ENCODE measurements at places on chromosomes 4 and X.

- no peak for DNase-seq
Observed at GRCh38 chr4:184647266-184648053, 1.8 kb downstream of the CASP3 start.

GRCh38 chr4:151668689-151669402 lies 92.0 kb downstream of the GATB start:
- no peak for DNase-seq

- no peak for DNase-seq
Observed at GRCh38 chr4:187183346-187183745, 459.7 kb upstream of the FAT1 start.

DNA sequence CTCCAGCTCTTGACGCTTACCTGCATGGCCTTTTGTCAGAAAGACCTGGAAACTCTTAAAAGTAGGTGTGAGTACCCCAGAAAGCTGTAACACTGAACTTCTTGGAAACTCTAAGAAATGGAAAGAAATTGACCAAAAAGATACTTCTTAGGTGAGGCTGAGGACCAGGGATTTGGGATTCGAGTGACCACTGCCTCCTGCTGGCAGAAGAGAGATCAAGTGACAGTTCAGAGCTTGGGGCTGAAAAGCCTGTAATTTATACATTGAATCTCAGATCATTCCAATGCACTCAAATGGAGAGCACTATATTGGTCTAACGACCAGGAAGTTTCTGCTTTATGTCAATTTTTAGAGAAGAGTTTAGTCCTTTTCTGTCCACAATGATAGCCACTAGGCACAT lies 204.6 kb downstream of the PDGFRA start:
- DNase-seq: no peak

GRCh38 chr4:18020145-18020670 lies 1.3 kb downstream of the LCORL start:
- DNase-seq: peak; percentile 5

- no peak for DNase-seq
Observed at GRCh38 chr4:61605984-61606383, 405.9 kb downstream of the ADGRL3 start.

DNA sequence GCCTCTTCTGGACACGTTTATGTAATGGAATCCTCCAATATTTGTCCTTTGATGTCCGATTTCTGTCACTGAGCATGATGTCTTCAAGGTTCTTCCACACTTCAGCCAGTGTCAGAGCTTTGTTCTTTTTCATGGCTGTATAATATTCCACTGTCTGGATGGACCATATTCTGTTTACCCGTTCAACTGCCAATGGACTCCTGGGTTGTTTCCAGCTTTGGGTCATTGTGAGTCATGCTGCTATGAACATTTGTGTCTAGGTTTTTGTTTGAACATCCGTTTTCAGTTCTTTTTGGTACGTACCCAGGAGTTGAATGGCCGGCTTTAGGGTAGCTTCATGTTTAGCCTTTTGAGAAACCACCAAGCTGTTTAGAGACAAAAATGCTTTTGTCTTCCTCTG lies 93.2 kb downstream of the SHOX start:
- no peak for DNase-seq

- DNase-seq: no peak
Observed at GRCh38 chr4:73612032-73612431, 8.2 kb downstream of the RASSF6 start.

DNA sequence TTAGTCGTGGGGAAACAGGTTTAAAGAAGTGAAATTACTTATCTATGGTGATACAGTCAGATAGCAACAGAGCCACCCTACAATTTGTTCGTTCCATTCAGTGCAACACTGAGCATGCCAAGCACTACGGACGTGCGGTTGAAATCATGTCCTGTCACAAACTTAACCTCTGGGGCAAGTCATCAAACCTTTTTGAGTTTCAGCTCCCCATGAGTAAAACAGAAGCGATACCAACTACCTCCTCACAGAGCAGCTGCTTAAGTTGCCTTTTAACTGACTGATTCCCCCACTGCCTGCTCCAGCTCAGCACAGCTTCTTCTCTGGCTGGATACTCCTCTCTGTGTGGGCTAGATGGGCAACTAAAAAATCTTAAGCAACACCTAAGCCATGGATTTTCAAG lies 36.0 kb downstream of the LHFPL1 start:
- no peak for DNase-seq

GRCh38 chr4:39591290-39591689 lies 47.4 kb downstream of the SMIM14 start:
- DNase-seq: no peak

DNA sequence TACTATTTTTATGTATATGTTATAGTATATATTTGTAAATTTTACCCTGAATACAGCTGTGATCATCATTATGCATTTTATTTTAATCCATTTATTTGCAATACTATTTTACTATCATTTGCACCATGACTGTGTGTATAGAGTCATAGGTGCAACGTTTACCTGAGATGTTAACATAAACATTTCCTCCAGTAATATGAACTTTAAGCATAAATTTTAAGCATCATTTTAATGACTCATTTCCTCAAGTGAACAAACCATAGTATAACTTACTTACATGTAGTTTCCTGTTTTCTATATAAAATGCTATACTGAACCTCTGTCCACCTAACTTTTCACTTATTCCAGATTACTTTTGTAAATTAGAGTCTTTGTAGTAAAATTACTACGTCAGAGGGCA lies 92.8 kb downstream of the NFKB1 start:
- no peak for DNase-seq

DNA sequence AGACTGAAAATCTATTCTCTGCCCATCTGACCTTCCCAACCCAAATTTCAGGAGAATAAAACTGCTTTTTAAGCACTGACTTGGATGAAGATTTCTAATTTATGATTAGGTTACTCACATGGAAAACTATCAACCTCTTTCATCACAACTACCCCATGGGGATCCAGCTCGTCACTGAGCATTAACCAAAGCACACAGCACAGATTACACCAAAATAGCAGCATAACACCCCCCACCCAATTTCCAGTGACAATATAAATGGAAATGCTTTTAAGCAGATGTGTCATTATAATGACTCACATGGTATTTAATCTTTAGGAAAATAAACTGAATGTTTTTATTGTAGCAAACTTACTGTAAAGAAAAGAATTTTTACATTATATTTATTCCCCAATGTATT lies 9.7 kb downstream of the SERTM2 start:
- no peak for DNase-seq

- DNase-seq: no peak
Observed at GRCh38 chr4:3016961-3017360, 53.6 kb downstream of the GRK4 start.

GRCh38 chrX:2696698-2697215 lies 5.7 kb downstream of the CD99 start:
- peak; percentile 32 for DNase-seq

DNA sequence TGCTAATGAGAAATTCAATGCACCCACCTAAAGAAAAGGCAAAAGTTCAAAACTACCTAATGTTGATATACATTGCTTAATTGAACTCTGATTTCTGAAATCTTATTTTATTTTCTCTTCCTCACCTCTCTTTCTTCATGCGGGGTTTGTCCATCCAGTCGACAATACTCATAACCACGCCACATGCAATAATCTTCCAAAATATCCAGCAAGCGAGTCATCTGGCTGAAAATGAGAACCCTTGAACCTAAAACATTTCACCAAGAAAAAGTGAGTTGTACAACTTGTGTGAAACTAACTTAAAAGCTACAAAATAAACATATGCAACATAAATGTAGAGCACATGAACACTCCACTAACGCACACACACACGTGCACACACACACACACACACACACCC lies 26.7 kb downstream of the SMARCA1 start:
- no peak for DNase-seq

DNA sequence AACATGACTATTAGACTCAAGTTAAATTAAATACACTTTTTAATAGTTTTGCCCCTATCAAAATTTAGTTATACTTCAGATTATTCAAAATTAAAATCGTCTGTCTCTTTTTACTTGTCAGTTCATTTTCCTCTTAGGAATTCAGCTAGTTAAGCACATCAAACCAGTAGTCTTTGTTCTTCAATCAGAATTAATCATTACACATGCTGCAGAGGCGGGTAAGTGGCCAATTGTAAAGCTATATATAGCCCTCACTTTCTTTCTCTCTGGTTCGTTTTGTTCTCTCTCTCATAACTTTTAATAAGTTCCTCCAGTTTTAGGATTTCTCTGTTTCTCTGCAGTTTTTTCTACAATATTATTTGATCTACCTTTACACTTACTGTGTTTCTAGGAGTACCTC lies 359.1 kb upstream of the PABPC4L start:
- no peak for DNase-seq

DNA sequence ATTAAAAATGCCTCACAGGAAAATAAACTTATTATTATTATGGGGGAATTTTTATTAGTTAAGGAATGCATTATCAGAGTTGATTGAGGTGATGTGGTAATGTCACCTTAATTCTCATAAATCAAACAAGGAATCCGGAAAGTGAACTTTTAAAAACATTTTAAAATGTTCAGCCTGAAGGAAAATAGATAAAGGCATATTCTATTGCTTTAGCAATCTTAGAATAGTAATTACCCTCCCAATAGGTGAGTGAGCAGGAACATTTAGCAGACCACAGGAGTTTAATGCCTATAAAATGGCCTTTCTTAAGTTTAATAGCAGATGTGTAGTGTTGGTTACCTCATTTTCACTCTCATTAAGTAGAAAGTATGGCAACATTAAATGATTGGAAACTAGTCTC lies 160.9 kb upstream of the MAD2L1 start:
- DNase-seq: no peak

GRCh38 chrX:35439692-35440091 lies 358.4 kb upstream of the MAGEB16 start:
- DNase-seq: no peak

GRCh38 chr4:175263537-175263936 lies 345.4 kb downstream of the ADAM29 start:
- no peak for DNase-seq

DNA sequence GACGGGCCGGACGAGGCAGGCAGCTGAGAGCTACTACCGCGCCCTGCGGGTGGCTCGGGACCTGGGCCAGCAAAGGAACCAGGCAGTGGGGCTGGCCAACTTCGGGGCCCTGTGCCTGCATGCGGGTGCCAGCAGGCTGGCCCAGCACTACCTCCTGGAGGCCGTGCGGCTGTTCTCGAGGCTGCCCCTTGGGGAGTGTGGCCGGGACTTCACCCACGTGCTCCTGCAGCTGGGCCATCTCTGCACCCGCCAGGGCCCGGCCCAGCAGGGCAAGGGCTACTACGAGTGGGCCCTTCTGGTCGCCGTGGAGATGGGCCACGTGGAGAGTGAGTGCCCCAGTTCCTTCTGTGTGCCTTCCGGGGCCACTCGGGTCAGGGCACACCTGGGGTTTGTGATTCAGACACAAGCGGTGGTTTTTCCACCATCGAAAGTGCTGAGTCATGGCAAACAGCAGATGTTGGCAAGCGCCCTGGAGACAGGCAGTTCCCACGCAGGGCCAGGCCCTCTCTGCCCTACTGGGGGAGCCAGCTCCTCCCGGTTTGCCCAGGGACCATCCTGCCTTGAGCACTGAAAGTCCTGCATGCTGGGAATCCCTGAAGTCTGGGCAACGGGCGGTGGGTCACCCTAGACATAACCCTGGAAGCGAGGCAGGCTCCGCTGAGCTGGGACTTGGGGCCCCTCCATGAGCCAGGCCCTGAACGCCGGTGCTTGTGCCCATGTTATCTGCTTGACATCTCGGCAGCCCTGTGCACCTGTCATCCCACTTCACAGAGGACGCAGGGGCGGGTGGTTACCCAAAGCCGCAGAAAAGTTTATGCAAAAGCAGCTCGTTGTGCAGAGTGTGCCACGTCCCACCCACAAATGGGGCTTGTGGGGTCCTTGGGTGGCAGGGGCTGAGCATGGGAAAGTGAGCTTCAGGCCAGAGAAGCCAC lies 29.5 kb downstream of the SH3TC1 start:
- DNase-seq: peak; percentile 46

DNA sequence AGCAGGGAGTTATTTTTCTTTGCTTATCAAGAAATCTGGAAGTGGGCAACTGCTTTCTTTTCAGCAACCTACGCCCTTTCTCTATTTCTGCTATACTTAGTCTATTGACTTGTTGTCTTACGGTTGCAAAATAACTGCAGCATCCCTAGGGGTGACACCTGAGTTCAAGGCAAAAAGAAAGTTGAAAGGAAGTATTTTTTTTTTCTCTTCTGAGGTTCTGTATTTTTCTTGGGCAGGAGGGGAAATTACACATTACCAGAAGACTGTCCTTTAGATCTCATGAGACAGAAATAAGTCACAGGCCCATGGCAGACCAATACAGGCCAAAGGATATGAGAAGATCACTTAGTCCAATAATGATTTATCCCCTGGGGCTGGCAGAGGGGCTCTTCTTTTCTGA lies 204.7 kb upstream of the CASK start:
- no peak for DNase-seq

DNA sequence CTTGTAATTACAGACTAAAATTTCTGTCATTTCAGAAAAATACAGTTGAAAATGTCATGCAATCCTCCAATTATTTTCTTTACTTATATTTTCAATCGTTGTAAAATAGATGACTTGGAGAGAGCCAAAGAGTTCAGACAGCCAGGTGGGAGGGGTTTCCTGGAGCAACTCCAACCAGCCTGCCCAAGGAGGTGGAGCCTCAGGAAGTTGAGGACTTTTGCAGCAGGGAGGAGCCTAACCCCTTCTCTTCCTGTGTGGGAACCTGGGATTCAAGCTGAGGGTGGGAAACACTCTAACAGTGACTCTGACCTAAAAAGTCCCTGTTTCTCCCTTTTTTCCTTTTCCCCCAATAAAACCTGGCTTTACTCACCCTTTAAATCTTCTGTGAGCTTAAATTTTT lies 72.2 kb upstream of the GABRG1 start:
- no peak for DNase-seq

DNA sequence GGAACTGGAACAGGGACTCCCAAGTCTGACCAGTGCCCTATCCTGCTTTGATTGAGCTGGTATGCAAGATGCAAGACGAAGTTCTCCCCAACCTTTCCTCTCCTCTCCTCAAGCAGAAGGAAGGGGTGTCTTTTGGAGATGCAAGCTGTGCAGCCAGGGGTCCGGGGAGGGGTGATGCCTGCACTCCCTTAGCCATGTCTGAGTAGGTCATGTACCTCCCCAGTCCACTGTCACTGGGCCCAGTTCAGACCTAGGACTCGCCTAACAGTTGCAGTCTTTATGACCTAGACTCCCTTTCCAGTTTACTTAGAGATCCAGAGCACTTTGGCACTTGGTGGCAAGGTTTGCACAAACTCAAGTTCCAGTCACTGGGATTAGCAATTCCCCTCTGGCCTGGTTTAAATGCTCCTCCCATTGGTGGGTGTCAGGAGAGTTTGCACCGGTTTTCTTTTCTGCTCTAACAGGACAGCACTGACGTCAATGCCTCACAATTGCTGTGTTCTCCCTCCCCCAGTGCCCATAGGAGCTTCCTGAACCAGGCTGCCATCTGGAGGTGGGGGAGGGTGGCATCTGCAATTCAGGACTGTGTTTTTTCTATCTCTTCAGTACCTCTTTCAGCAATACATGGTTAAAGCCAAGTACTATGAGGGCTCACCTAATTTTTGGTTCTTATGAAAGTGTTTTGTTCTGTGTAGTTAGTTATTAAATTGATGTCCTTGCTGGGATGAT lies 782.2 kb downstream of the ARAP2 start:
- DNase-seq: no peak
